HuH-7 (cell line): ENCODE measurements at places on chromosomes 7 and 10.

DNA sequence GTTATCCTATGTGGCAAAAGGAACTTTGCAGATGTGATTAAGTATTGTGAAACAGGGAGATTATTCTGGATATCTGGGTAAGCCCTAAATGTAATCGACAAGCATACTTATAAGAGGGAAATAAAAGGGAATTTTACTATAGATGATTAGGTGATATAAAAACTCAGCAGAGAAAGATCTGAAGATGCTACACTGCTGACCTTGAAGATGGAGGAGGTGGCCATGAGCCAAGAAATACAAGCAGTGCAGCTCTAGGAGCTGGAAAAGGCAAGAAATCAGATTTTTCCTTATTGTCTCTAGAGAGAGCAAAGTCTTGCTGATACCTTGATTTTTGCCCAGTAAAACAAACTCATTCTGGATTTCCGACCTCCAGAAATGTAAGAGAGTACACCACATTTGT, 67.7 kb downstream of the BRAF start:
- no peak for DNase-seq

- DNase-seq = no peak
Observed at GRCh38 chr7:102082693-102083368, 203.8 kb upstream of the SH2B2 start.

DNA sequence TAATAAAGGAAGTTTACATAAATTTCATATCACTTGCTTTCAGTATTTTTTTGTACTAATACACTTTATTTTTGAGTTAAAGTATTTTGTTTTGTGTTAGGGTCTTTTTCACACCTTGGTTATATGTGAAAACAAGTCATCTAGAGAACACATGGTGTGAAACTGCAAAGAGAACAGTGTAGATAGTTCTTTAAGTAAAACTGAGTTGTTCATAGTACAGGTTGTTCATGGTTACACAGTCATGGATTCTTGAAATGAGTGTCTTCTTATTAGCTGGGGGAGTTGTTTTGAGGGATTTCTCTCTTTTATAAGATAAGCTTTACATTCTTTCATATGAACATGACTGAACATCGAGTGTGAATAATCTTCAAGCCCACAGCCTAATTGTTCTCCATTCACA, 244.2 kb downstream of the THSD7A start:
- DNase-seq = no peak

DNA sequence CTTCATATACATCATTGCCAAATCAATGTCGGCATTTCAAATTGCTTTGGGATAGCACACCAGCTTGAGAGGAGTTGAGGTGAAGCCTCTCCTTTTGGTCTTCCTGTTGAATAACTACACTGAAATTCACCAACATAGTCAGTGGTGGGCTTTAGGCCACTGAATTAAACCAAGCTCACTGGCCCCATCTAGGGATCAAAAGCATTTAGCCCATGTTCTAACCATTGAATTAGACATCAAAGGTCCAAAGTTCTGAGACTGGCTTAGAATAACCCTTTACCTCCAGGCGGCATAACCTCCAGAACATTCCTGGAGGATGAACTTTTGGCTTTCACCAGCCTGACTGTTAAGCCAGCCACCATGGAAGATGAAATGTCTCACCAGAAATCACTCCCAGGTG, 54.6 kb downstream of the BPGM start:
- DNase-seq = no peak

- no peak for DNase-seq
Observed at GRCh38 chr7:21568762-21569161, 25.9 kb downstream of the DNAH11 start.
